ENCODE measurements at places on chromosomes 3 and 15. TPM values are rescaled to one million over a fixed set of nuclear protein-coding genes. Genes with fewer than 3 reads are reported as not detected.

Gene GRK7
- total RNA-seq: not detected

Gene TRIM42
- total RNA-seq: not detected

Gene LOXL1
- total RNA-seq: 22.3 TPM

Gene FSIP1
- total RNA-seq: 0.38 TPM

Gene TMEM207
- total RNA-seq: not detected

Gene BFSP2
- total RNA-seq: not detected

Gene PROS1
- total RNA-seq: 119 TPM

DNA sequence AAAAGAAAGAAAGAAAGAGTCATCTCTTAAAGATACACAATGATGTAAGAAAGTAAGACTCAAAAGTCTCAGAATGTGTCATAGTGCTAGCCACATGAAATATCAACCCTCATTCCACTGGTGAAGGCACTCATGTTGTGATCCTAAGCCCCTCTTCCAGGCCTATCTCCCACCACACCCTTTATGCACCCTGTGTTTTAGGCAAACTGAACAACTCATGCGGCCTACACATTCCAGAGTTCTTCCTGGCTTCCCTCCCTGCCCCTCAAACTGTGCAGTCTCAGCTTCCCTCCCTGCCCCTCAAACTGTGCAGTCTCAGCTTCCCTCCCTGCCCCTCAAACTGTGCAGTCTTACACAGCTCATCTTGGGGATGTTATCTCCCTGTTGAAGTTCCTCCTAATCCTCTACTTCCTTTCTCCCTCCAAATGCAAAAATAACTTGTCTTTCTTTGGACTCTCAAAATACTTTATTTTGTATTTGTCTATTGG lies 69.0 kb upstream of the FNDC3B start:
- no peaks in the 10 kb centered on the region for H3K27me3 ChIP-seq
- peak overlapping the region; percentile 51 for H3K27ac ChIP-seq
- no peak overlapping the region for H3K4me3 ChIP-seq
- H3K4me1 ChIP-seq: peaks cover 18% of the 10 kb centered on the region

DNA sequence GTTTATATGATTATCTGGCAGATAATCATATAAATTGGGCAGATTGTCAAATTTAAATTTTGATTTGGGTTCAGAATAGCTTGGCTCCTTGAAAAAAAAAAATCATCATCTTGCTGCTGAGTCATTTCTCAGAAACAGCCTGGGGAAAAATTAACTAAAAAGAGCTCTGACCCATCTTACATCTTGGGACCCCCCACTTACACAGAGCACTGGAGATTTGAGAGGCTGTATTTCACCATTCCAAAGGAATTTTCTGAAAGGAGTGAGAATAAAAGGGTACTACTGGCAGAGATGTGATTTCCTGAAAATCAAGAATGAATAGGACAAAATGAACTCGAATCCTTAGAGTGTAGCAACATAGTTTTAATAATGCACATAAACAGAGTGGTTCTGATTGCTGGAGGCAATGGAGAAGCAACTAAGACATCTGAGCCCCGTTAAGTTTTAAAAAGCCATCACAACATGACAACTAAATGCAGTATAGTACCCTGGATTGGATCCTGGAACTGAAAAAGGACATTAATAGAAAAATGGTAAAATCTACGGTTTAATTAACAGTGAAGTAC lies 97.5 kb downstream of the RFTN1 start:
- H3K27me3 ChIP-seq: no peaks in the 10 kb centered on the region
- H3K4me1 ChIP-seq: peaks cover 16% of the 10 kb centered on the region
- no peak overlapping the region for H3K4me3 ChIP-seq
- H3K36me3 ChIP-seq: no peaks in the 10 kb centered on the region

- H3K4me3 ChIP-seq: no peak overlapping the region
- H3K36me3 ChIP-seq: no peaks in the 10 kb centered on the region
- no peaks in the 10 kb centered on the region for H3K4me1 ChIP-seq
- H3K27me3 ChIP-seq: no peaks in the 10 kb centered on the region
Measured at GRCh38 chr3:149673393-149673792, 15.6 kb upstream of the WWTR1 start.

DNA sequence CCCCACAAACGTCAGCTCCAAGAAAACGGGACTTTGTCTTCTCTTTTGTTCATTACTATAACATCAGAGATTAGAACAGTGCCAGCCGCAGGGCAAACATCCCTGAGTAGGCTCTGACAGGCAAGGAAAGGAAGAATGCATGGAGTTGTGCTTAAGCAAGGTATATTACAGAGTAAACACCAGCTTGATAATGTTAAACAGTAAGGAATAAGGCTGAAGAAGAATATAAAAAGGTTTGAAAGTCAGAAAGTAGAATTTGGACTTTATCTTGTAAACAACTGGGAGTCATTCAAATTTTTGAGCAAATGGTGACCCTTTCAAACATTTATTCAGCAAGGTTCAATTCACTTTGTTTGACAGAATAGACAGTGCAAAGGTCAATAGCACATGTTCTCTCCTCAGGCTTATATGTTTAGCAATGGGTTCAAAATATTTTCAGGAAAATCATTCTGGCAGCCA lies 11.0 kb downstream of the GABPB1 start:
- no peaks in the 10 kb centered on the region for H3K27me3 ChIP-seq
- H3K4me3 ChIP-seq: no peak overlapping the region
- peaks cover 22% of the 10 kb centered on the region for H3K4me1 ChIP-seq

DNA sequence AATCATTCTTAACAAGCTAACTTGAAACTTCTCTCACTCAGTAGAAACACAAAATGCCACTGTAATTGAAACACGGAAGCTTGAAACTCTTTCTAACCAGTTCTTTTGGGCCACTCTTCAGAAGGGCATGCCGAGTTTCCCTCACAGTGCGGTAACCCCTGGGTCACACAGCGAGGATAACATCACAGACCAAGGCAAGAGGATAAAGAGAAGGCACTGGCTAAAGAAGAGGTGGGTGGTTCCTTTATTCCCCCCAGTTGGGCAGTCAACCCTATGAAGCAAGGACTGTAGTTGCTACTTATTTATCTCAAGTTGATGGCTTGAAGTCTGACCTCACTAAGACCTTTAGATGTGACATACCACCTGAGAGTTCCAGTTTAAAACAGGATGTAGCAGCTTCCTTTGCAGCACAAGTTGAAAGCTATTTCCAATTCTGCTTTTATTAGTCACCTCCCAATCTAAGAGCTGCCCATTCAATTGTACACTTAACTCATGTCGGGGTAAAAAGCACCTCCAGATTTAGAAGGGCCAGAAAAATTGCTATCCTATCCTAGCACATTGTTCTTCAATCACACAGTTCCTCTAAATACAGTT lies 272.4 kb downstream of the TIGIT start:
- DNase-seq: no peak
- no peaks in the 10 kb centered on the region for H3K36me3 ChIP-seq

- peak overlapping the region; percentile 9 for H3K27ac ChIP-seq
- H3K4me1 ChIP-seq: peaks cover 45% of the 10 kb centered on the region
- no peaks in the 10 kb centered on the region for H3K27me3 ChIP-seq
- DNase-seq: no peak
- no peak overlapping the region for H3K4me3 ChIP-seq
Measured at GRCh38 chr15:85404176-85404917, 23.9 kb downstream of the AKAP13 start.

- no peak for DNase-seq
- H3K27ac ChIP-seq: no peak overlapping the region
- H3K4me1 ChIP-seq: no peaks in the 10 kb centered on the region
- H3K27me3 ChIP-seq: peaks cover 10% of the 10 kb centered on the region
Measured at GRCh38 chr15:28783873-28784272, 64.6 kb downstream of the GOLGA6L7 start.

DNA sequence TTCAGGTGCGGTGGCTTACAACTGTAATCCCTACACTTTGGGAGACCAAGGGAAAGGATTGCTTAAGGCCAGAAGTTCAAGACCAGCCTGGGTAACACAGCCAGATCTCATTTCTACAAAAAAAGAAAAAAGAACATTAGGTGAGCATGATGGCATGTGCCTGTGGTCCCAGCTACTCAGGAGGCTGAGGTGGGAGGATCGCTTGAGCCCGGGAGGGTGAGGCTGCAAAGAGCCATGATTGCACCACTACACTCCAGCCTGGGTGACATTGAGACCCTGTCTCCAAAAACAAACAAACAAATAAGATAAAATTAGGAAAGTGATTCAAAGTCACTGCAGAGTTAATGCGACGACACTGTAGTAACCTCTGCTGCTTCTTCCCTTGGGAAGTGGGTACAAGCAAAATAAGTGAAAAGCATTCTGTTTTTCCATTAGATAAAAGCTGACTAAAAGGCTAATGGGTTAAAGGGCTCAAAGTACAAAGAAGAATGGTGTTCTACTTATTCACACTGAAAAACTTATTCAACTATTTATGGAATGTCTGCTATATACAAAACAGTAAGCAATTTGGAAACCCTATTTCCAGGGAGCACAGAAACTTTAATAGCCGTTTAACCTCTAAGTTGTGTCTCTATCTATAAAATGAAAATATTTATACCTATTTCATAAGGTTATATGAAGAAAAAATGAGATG lies 8.0 kb upstream of the RPS27L start:
- no peak for DNase-seq
- H3K27ac ChIP-seq: no peak overlapping the region
- no peak overlapping the region for H3K4me3 ChIP-seq
- no peaks in the 10 kb centered on the region for H3K4me1 ChIP-seq
- H3K36me3 ChIP-seq: no peaks in the 10 kb centered on the region

DNA sequence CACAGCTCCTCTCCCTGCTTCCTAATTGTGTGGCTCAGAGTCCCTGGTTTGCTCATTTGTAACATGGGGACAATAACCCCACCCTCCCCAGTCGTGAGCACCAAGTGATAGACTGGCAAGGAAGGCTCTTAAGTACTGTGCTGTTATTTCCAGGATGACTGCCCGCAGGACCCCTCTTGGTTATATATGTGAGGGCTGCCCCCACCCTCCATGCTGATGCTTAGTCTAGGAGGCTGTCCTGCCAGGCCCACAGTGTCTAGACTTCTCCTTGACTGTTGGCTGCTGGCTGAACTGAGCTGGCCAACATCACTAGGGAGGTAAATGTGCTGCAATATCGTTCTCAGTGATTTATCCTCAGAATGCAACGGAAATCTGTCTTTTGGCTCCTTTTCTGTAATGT lies 45.1 kb downstream of the RAB11A start:
- H3K36me3 ChIP-seq: no peaks in the 10 kb centered on the region
- no peaks in the 10 kb centered on the region for H3K27me3 ChIP-seq
- H3K4me1 ChIP-seq: no peaks in the 10 kb centered on the region
- DNase-seq: no peak

DNA sequence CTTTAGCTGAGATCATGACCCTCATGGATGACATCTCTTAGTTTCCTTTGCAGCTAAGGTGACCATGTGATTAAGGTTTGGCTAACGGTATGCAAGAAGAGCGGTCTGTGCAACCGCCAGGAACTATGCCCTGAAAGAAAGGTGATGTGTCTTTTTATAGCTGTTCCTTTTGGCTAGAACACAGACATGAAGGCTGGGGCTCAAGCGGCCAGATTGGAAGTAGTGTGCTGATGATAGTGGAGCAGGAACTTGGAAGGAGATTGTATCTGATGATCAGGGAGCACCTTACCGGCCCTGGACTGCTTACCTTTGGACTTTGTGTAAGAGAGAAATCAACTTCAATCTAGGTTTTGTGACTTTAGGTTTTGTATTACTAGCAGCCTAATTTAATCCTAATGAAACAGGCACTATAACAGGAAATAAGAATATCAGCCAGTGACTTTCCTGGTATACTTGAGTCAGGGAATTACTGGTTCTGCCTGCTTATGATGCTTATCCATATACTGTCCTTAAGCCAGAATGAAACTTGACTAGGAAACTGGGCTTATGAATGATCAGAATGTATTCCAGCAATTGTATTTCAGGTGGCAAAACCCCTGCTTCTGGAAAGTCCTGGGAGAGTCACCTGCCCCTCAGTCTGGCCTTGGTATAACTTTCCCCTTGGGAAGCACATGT lies 164.3 kb upstream of the LRIG1 start:
- no peaks in the 10 kb centered on the region for H3K4me1 ChIP-seq
- no peaks in the 10 kb centered on the region for H3K27me3 ChIP-seq
- H3K4me3 ChIP-seq: no peak overlapping the region
- DNase-seq: no peak
- no peak overlapping the region for H3K27ac ChIP-seq

- peaks cover 75% of the 10 kb centered on the region for H3K27me3 ChIP-seq
- H3K27ac ChIP-seq: no peak within 1 kb of the TSS
- no peaks in the 10 kb centered on the region for H3K36me3 ChIP-seq
- peak within 1 kb of the TSS; percentile 53 for H3K4me3 ChIP-seq
- DNase-seq: peak; percentile 89
- H3K4me1 ChIP-seq: peaks cover 25% of the 10 kb centered on the region
Measured at GRCh38 chr3:160225176-160226025, at the start of gene C3orf80. Gene C3orf80 (plus strand): TSS chr3:160225422. CDS start chr3:160225636, 214 bp downstream.

DNA sequence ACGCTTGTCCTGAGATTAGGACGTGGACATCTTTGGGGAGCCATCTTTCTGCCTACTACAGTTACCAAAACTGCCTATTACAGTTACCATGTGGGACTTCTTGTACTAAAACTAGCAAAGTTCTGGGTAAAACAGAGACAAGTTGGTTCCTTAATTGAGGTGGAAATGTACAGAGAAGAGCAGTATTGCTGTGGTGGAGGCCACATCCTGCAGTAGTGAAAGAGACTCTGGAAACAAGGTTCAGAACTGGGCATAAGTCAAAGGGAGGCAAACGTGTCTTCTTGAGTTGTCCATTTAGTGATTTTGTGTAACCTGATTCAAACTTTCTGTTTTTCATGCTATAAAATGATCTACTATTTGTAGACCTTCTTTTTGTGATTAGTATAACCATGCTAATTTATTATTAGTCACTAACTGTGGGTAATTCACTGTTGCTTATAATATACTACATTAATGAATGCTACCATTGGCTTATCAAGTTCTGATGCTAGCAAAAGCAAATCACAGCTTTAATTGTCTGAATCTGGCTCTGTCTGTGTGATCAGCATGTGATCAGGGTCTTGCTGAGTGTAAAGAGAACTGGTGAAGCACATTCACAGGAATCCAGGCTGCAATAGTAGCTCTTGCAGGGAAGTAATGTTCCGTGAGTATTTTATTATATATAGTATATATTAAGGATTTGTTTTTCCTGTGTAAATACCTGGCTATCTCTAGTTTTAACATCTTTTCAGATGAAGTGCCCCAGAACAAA lies 207.9 kb upstream of the GAP43 start:
- no peaks in the 10 kb centered on the region for H3K27me3 ChIP-seq
- H3K4me1 ChIP-seq: no peaks in the 10 kb centered on the region
- no peak overlapping the region for H3K4me3 ChIP-seq
- DNase-seq: no peak
- no peak overlapping the region for H3K27ac ChIP-seq

DNA sequence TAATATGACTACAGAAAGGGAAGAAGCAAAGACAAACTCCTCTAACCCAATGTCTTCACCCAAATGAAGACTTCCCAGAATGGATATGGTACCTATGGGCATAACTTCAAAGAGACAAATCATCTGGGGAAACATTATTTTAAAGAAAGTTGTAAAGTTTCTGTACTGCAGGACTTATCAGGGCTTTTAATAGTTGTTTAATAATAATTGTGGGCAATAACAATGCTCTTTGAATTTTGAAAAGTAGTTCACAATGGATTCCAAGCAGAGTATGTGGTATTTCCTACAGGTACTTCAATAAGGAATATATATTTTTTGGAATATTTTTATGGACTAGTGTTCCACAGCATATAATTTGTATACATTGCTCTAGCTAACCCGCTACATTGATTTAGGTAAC lies 503.1 kb downstream of the MCTP2 start:
- no peaks in the 10 kb centered on the region for H3K4me1 ChIP-seq
- H3K27me3 ChIP-seq: no peaks in the 10 kb centered on the region
- no peak for DNase-seq
- no peak overlapping the region for H3K4me3 ChIP-seq
- H3K27ac ChIP-seq: no peak overlapping the region

All from left lung (tissue), 14 donors.